ENCODE measurements at places on chromosomes 1 and 21.

- DNase-seq, result no peak
Observed at GRCh38 chr1:175683491-175684298, 59.7 kb downstream of the TNR start.

DNA sequence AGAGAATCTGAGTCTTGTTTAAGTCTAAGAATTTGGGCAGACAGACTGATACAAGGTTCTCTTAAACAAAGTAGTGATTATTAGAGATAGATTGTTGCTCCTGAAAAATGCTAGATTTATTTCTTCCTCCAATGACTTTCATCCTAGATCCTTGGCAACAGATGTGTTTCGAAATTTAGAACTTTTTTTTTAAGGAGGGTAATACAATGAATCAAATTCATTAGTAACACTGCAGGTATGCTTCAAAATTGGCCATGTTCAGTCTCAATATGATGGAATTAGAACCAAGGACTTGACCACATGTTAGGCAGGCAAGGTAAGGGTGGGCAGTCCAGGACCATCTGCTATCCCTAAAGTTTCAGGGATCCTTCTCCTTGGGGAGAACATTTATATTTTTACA is 4.5 kb upstream of the LCE1F start:
- no peak for DNase-seq

GRCh38 chr21:45420061-45421041 is 15.4 kb downstream of the COL18A1 start:
- DNase-seq, result no peak

DNA sequence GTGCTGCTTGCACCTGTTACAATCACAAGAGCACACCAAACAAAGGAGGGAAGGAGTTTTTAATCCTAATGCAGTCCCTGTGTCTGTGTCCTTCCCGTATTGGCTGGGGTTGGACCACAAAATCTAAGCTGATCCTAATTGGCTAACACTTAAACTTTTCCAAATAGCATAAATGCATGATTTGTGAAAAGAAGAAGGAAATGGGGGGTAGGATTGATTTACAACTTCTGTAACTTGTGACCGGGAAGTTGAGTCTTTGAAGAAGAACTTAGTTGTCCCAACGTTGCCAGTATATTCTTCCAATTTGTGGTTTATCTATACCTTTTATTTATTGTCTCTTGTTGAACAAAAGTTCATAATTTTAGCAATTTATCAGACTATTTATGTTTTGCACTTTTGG is 11.8 kb upstream of the IPP start:
- no peak for DNase-seq

DNA sequence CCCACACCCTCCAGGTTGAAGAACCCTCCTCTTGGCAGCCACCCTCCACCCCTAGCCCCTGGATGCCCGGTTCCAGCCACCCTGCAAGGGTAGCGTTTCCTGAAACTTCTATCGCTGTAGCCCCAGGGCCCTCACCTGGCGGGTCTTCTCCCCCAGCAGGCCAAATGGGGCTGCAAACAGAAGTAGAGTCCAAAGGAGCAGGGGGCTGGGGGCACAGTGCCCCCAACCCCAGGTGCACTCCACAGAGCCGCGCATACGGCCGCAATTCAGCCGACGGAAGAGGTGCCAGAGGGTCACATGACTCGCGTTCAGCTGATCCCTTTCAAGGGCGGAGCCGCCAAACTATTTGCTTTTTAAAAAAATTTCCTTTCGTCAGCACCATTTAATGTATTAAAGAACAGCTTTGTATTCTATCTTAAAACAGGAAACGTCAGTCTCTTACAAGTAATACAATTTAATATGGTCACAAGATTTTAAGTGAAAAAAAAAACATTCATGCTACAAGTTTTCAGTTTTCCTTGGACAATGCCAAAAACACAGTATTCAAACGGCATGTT is at the start of gene GLMP:
Gene GLMP (minus strand): TSS at position 289 of the 557 bp plus-strand sequence. CDS start 34 bp downstream, at position 255.
- DNase-seq, result peak; percentile 71

- DNase-seq, result peak; percentile 92
Observed at GRCh38 chr21:34333121-34333739, 30.6 kb upstream of the KCNE2 start.

DNA sequence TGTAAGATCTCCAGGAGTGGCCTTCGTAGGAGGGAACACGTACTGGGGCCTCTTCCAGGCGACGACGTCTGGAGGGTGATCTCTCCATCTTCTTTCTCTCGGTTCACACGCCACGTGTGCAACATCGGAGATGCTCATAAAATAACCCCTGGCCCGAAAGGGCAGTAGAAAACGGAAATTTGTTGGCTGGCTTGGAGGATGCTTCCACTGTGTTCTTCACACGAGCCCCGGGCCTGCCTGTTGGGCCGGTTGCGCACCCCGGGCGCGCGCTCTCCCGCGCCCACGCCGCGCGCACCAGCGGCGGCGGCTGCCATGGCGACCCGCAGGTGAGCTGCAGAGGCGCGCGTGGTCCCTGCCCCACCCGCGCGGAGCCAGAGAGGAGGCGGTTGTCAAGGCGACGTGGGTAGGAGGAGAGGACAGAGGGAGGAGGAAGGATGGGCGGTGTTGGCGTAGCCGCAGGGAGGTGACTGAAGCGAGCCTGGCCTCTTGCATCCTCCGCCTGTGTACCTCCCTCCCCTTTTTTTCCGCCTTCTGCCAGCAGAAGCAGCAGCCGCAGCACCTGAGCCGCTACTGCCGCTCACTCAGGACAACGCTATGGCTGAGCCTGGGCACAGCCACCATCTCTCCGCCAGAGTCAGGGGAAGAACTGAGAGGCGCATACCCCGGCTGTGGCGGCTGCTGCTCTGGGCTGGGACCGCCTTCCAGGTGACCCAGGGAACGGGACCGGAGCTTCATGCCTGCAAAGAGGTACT is at the start of gene ELAPOR1:
Gene ELAPOR1 (plus strand): TSS at position 526 of the 752 bp plus-strand sequence. CDS start 69 bp downstream, at position 595.
- peak; percentile 23 for DNase-seq

GRCh38 chr1:206560007-206560716 is 52.1 kb downstream of the EIF2D start:
- DNase-seq, result no peak

GRCh38 chr1:220757441-220757840 is 9.3 kb downstream of the MTARC2 start:
- DNase-seq, result no peak

- peak; percentile 35 for DNase-seq
Observed at GRCh38 chr1:42777852-42778251, 6.9 kb upstream of the TMEM269 start.

- DNase-seq, result no peak
Observed at GRCh38 chr1:152681616-152682015, 4.3 kb upstream of the LCE2B start.

Measured in fibroblast of skin of back (primary cell).